ENCODE measurements at places on chromosomes 11 and 22.

DNA sequence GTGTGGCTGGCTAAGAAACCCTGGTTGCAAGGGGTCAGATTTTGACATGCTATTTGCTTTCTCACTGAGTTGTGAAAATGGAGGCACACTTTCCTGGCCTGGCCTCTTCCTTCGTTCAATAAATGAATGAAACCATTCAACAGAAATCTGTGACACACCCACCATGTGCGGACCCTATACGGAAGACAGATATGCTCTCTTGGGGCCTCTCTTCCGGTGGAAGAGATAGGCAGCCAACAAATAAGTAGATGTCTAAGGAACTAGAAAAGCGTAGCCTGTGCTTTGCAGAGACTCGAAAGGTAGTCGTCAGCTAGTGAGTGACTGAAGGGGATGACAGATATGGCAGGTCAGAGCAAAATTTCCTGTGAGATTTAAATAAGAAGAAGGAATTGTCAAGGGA is 5.3 kb downstream of the KCNQ1OT1 start:
- DNase-seq, result no peak

DNA sequence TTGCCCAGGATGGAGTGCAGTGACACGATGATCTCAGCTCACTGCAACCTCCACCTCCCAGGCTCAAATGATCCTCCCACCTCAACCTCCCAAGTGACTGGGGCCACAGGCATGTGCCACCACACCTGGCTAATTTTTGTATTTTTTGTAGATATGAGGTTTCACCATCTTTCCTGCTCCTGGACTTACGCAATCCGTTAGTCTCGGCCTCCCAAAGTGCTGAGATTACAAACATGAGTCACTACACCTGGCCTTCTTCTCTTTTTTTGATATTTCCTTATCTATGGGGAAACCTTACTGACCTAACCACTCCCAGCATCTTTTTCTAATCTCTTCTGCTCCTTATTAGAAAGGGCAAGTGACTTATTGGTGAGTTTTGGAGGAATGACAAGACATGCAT is 121.7 kb upstream of the CHORDC1 start:
- DNase-seq, result no peak

GRCh38 chr22:26650722-26651421 is 6.5 kb upstream of the MIAT start:
- DNase-seq, result no peak

DNA sequence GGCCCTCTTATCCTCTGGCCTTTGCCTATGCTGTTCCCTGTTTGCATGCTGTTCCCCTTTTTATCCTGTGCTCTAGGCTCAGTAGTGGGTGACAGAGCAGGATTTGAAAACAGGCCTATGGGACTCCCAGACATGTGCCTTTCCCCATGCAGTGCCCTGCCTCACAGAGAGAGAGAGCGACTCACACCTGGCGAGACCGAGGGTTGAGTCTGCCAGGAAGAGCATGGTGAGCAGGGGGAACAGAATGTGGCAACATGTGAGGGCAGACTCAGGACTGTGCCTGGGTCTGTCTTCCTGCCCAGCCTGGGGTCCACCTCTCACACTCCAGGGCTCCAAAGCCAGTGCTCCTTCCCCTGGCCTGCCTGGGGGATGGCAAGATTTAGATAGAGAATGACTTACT is 75.0 kb downstream of the NFAM1 start:
- DNase-seq, result no peak

DNA sequence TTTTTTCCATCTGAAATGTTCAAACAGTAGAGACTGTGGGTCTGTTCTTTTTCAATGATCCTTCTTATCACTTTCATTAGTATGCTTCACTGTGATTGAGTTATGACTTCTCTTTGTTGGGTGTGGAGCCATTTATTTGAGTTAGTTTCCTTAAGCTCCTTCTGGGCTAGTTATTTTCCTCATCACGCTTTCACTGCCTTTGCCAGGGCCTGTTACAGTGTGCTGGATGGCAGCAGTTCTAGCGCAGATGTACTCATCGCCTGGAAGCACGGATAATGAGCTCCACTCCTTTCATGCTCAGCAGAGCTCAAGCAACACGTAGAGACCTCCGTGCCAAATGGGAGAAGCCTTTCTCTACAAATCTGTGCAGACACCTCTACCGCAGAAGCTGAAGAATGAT is 7.0 kb upstream of the ARHGAP42 start:
- no peak for DNase-seq

GRCh38 chr22:20430101-20430719 is 7.4 kb downstream of the SCARF2 start:
- DNase-seq, result no peak

GRCh38 chr22:26199665-26200064 is 30.4 kb downstream of the SEZ6L start:
- no peak for DNase-seq

DNA sequence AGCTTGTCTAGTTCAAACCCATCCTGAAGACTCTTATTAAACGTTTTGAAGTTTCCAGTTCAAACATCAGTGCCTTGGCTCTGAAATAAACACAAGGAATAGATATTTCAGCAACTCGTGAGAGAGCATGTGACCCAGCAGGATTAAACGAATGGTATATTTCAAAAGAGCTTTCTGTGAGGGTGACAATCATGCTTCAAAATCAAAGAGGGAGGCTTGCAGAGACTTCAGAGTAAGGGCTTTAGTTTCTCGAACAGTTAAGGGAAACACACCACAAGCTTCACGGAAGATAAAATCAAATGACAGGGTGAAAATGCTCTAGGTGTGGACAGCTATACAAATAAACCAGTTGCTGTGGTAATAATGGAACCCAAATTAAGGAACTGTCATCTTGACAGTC is 1.4 kb downstream of the HPS4 start:
- peak; percentile 26 for DNase-seq

DNA sequence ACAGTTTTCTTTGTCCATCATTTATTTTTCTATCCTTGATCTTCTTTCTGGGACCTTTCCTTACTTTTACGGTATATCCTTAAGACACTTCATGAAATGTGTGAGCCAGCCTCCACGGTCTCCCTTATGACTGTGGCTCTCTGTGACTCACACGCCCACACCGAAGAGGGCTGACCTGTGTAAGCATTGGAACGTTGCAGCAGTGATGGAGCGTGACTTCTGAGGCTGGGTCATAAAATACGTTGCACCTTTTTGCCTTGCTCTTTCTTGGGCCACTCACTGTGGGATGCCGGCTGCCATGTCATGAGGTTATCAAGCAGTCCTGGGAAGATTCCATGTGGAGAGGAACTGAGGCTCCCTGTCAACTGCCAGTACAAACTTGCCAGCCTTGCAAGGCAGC is 96.3 kb upstream of the RAB1B start:
- no peak for DNase-seq

GRCh38 chr11:115930291-115930690 is 426.1 kb upstream of the CADM1 start:
- peak; percentile 48 for DNase-seq

DNA sequence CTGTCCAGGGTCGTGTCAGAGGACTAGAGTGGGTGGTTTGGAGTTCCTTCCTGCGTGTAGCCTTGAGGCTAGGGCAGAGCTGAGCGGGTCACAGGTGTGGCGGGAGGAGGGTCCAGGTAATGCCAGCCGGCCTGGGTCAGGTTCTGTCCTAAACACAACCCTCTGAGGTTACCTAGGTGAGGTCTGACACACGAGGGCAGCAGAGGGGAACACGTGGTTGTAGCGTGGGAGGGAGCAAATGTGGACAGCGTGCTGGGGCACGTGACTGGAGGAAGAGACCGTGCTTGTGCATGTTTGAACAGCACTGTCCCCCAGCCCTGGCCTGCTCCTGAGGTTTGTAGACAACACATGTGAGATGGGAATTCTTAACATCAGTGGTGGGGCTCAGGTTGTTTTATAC is 13.1 kb downstream of the MOV10L1 start:
- DNase-seq, result peak; percentile 60

GRCh38 chr11:92082652-92083051 is 142.0 kb upstream of the FAT3 start:
- DNase-seq, result no peak

GRCh38 chr11:1729692-1730011 is 20.7 kb downstream of the IFITM10 start:
- DNase-seq, result no peak

- no peak for DNase-seq
Observed at GRCh38 chr11:47539681-47540039, 13.3 kb downstream of the CELF1 start.

GRCh38 chr11:86874304-86875056 is 74.1 kb downstream of the PRSS23 start:
- no peak for DNase-seq

- no peak for DNase-seq
Observed at GRCh38 chr11:43941257-43941994, 1.0 kb upstream of the C11orf96 start.

DNA sequence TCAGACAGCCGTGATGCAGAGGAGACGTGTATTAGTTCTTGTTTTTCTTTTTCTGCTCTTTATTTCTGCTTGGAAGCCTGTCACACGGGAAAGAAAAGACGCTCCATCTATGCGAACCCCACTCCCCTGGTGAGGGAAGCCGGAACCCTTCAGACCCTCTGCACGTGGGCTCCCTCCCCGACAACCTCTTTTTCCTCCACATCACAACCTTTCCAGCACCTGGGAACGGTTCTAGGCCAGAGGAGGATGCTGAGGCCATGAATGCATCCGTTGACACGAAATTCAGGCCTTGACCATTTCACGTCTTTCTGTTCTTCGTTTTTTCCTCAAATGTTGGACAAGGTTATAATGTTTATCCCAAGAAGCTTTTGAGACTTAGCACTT is 85.3 kb upstream of the WNT7B start:
- DNase-seq, result no peak

DNA sequence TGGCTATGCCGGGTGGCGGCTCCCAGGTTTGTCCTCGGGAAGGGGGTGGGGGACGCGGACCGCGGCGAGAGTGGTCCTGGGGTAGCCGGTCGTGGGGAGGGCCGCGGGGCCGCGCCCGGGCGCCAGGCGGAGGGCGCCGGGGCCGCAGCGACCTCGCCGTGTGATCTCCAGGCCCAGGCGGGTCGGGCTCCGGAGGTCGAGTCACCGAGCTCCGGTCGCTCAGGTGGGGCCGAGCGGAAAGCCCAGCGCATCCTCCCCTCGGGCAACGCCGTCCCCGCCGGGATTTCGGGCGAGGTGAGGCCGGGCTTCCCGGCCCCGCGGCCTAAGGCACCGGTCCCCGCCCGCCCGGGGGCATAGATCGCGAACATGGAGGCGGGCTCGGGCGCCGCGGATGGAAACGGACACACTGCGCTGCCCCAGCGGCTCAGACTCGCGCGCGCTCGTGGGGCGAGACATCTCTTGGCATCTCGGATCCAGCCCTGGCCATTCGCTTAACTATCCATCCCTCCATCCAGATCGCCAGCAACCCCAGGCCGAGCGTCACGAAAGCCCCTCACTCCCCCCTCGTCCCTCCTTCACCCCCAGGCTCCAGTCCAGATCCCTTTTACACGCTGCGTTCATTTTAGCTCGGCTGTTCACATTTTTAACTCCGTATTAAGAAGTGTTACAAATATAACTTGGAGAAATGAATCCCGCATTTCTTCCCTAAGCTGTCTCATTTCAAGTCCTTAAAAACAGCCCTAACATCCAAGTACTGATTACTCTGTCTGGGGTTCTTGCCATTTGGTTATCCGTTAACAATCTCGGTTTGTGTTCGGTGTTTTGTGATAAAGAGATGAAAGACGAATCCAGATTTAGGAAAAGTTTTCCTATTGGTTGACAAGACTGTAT is 460 bp downstream of the ZC3H12C start:
- DNase-seq, result no peak

DNA sequence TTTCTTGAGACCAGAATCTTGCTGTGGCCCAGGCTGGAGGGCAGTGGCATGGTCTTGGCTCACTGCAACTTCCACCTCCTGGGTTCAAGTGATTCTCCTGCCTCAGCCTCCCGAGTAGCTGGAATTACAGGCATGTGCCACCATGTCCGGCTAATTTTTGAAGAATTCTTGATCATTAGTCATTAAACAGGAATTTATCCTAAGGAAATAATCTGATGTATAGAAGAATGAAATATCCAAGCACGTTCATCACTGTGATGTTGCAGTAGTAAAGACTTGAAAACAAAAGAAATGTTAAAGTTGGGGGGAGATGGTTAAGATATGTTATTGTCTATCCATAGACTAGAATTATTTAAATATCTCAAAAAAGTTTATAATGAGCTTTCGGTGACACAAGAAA is 23.6 kb downstream of the CBL start:
- DNase-seq, result no peak

GRCh38 chr22:19547620-19548019 is 23.4 kb upstream of the CLDN5 start:
- no peak for DNase-seq

DNA sequence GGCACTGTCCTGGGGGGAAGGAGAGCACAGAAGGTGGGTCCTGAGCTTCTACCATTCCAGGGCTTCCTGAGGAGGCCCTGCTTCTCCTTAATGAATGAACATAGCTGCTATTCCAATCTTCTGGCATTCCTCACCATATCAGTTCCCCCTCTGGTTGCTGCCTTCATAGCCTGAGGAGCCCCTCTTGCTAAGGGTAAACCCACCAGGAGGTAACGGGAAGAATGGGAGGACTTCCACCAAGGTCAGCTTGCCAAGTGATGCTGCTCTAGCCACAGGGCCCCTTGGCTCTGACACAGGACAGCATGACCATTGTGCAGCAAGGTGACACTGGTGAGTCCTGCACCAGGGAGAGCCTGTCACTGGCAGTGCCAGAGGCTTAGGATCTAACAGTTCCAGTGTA is 1022.5 kb downstream of the TBC1D22A start:
- no peak for DNase-seq

GRCh38 chr11:3796346-3796745 is 1.0 kb downstream of the NUP98 start:
- DNase-seq, result peak; percentile 14

GRCh38 chr11:65611758-65612603 is 2.0 kb downstream of the MAP3K11 start:
- no peak for DNase-seq

DNA sequence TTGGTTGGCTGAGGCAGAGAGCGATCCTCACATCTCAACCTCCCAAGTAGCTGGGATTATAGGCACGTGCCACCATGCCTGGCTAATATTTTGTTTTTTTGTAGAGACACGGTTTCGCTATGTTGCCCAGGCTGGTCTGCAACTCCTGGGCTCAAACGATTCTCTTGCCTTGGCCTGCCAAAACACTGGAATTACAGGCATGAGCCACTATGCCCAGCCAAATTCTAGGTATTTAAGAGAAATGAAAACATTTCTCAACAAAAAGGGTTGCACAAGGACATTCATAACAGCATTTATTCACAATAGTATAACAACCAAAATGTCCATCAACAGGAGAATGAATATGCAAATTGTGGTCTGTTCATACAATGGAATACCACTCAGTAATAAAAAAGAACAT is 31.7 kb upstream of the RBX1 start:
- DNase-seq, result no peak
